ENCODE measurements at places on chromosomes 4 and X.

DNA sequence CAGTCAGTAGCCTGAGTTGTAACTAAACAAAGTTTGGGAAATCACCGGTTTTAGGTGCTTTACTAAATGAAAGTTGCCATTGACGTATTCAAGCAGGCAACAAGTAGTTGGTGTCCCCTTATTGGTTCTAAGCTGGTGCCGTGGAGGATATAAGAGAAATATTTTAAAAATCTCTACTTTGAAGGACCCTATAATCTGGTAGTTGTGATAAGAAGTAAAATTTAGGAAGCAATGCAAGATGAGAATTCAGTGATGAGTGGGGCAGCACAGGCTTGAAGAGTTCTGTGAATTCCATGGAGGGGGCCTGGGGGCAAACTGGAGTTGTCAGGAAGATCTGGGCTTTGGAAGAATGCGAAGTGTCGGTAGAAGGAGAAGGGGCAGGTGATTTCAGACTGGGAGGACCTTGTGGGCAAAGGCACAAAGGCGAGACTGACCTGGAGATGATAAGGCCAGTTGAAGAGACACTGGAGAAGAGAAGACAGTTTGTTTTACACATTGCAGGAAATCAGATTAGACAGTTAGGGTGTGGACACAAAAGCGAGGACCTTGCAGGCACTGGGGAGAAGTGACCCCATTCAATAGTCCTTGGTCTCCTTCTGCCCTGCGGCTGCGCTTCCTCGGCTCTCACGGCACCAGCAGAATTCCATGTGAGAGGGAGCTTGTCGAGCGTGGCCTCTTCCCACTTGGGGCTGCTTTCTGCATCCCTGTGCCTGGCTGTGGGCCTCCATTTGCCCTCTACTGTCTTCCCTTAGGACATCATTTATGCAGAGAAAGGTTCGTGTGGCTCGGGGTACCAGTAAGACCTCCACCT is 1.3 kb downstream of the RHOH start:
- no peak for DNase-seq

DNA sequence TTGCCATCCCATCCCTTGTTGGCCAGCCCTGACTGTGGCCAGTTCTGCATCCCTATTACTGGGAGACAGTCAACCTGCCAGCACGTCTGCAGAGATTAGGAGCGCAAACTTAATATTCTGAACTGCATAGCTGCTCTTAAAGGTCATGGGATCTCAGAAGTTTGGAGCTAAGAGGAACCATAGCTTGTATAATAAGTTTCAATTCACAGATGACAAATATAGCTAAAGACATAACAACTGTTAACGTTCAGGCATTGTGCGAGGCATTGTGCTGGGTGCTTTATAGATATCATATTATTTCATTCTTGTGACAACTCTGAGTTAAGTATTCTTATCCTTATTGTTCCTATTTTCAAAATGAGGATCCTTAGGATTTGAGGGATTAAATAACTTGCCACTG is 3.7 kb downstream of the SCARB2 start:
- DNase-seq = peak; percentile 73

- no peak for DNase-seq
Observed at GRCh38 chr4:90486346-90486745, 359.2 kb downstream of the CCSER1 start.

GRCh38 chr4:75007891-75008290 is 75.0 kb downstream of the PARM1 start:
- no peak for DNase-seq

- no peak for DNase-seq
Observed at GRCh38 chr4:156949373-156949814, 22.2 kb downstream of the PDGFC start.

GRCh38 chrX:133685822-133686221 is 270.5 kb upstream of the GPC4 start:
- DNase-seq = no peak

- DNase-seq = no peak
Observed at GRCh38 chr4:144411700-144412099, 234.3 kb upstream of the HHIP start.

DNA sequence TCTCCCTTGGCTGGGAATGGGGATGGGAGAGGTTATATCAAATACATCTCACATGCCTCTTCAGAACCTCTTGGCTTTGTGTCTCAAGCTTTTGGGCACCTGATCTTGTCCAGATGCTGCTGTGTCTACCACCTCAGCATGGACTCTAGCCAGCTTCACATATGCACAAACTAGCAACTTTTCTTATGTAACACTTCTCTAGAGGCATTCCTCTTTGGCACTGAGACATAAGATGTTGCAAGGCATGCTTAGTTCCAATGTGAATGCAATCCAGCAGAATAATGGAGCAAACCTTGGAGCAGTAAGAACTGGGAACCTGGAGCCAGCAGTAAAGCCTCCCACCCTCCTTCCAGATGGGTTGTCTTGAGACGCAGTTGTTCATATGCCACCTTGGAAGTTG is 113.4 kb upstream of the TMEM47 start:
- DNase-seq = no peak

DNA sequence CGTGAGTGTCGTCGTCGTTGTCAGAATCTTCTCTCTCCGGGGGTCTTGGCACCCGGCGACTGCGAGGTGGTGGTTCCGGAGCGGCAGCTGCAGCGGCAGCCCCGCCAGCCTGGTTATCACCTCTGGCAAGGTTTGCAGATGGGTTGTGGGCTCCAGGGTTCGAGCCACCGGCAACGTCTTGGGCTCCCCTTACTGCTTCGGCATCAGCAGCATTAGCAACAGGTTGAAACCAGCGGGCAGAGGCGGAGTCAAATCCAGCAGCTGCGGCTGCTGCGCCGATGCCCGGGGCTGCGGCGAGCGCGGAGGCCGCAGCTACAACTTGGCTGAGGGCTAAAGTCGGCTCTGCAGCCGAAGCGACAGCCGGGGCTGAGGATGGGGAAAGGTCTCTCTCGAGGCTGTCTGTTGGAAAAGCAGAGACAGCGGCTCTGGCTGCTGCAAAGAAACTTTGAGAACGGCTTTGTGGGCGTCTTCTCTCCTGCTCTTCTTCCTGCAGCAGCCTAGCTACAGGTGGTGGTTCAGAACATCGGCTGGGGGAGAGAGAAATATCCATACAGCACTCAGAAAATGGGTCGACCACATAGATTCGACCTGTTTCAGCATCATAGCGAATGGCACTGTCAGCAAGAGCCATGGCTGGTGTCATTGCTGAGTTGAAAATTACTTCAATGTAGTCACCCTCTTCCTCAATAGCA is 3.6 kb downstream of the IRS4 start:
- no peak for DNase-seq

- DNase-seq = peak; percentile 44
Observed at GRCh38 chr4:128863312-128864075, 54.0 kb downstream of the JADE1 start.

GRCh38 chr4:185734214-185734613 is 77.8 kb downstream of the SORBS2 start:
- peak; percentile 91 for DNase-seq

DNA sequence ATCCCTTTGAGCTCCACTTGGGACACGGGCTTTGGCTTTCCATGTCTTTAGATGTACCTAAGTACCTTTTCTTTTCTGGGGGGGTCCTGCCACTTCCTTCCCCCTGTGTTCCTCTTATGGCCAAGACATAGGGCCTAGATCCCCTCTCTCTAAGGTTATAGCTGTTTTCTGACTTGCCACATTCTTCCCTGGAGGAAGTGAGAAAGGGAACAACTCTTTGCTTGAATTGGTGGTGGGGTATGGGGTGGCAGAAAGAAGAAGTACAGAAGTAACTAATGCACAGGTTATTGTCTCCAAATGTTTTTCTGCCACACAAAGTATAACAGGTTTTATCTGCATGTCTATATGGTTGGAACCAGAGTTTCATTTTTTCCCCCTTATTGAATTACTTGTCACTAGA is 29.7 kb upstream of the DIPK2B start:
- DNase-seq = peak; percentile 36

- no peak for DNase-seq
Observed at GRCh38 chr4:107740950-107741701, 21.1 kb upstream of the PAPSS1 start.

GRCh38 chr4:144556636-144557035 is 89.3 kb upstream of the HHIP start:
- no peak for DNase-seq

DNA sequence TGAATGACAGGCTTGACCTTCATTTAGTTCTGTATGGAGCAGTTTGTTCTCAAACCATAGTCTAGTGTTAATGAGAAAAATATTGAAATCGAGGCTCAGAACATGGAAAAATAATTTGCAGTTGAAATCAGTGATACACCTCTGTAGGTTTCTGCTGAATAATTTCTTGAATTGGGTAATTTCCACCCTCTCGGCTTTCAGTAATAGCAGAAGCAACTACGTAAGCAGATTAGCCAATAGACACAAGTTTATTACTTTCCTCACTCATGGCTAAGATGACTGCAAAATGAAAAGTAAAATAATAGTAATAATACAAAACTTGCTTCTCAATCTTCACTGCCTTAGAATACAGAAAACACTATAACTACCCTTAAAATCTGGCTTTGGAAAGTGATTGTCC is 46.0 kb downstream of the USP38 start:
- peak; percentile 89 for DNase-seq

- no peak for DNase-seq
Observed at GRCh38 chrX:105744291-105744690, 78.0 kb upstream of the NRK start.

GRCh38 chrX:47499293-47499692 is 16.3 kb upstream of the ZNF41 start:
- no peak for DNase-seq

DNA sequence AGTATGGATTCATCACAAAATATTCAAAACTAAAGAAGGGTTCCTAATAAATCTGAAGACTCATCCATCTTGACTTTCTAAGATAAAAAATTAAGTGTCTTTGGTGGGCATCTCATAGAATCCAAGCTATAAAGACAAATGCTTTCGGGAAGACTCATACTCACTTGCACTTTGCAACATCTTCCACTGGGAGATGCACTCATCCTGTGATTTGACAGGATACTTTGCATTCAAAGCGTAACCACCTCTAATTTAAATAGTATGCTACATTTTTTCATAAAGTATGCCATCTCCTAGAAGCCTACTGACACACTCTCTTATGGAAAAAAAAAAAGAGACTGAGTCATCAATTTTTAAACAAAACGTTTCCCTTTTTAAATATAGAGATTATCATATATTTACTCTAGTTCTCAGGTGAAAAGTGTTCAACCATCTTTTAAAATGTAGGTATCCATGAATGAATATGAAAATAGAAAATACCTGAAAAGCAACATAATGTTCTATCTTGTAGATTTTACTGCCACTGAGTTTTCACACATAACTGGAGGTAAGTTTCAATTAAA is 119.6 kb downstream of the KLHL13 start:
- no peak for DNase-seq

DNA sequence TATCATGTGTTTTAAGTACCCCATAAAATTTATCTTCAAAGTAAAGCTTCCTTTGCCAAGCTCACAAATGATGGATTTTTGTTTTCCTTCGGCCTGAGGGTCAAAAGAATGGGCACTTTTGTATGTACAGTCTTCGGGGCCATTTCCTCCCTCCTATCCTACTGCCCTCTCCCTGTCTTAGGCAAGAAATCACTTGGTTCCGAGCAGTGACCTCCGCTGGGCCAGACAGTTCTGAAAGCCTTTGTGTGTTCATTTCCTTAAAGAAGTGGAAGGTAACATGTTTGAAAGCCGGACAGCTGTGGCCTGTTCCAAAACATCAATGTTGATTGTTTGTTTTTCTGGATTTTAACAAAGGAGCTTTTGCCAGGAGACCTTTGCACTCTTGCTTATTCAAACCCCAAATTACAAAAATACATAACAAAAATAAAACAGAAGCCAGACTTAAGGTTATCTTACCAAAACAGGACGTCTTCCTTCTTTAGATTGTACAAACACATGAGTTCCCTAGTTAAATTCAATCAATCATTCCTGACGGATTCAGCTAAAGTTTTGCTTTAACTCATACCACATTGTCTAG is 110.6 kb upstream of the LIMCH1 start:
- DNase-seq = no peak

GRCh38 chrX:107552930-107553329 is 75.4 kb upstream of the PRPS1 start:
- no peak for DNase-seq

DNA sequence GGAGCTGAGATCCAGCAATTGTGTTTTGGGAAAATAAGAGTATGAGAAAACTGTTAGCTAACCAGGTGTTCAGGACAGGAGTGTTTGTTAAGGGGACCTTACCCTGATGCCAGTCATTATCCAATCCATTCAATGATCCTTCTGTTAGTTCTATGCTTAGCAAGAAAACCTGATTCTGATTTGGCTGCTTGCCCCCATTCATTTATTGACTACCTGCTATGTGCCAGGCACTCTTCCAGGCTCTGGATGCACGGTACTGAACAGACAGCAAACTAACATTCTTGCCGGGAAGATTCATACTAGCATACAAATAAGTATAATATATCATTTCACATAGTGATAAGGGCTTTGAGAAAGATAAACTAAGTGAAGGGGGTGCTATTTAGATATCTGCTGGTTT is 1.0 kb upstream of the MECP2 start:
- DNase-seq = no peak

DNA sequence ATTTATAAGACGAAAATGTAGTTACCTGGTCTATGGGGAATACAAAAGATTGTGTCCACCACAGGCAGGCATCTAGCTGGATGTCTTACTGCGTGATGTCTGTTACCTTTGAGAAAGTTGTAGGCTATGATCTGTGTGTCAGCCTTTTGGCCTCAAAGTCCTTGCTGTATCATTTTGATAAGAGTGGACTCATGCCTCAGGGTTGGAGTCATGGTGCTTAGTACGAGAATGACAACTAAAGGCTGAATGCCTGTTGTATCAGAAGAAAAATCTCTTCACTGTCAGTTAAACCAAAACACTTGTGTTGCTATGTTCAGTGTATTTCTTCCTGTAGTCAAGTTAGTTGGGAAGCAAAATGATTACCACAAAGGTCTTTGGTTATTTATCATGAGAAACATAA is 226.2 kb downstream of the ARHGAP10 start:
- DNase-seq = no peak

DNA sequence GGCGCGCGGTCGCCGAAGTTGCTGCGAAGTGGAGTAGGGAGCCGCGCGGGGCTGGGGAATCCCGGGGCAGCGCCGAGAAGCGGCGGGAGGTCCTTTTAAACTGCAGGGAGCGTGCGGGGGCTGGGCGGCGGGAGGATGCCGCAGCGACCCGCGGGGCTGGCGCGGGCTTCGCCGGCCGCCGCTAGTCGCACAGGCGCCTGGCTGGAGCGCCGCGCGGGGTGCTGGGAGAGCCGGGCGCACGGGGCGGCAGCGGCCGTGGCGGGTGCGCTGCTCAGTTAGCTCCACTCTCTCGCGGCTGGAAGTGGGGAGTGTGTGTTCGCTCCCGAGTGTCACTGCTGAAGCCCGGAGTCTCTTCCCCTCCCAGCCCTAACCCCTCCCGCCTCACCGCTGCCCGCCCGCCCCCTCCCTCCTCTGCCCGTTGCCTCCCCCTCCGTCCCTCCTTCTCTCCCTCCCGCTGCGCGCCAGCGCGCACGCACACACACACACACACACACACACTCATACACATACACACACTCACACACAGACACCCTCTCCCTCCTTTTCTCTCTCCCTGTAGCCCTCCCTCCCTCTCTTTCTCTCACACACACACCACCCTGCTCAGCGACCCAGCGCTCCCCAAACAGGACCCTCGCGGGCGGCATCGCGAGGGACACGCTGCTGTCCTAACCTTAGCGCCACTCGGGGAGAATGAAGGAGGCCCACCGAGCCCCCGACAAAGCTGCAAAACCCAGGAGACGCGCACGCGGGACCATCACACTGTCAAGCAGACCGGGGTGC is at the start of gene NDNF:
Gene NDNF, minus strand, starts transcription at position 312 of the 780 bp plus-strand sequence. CDS start 26,698 bp downstream, outside the sequence.
- DNase-seq = no peak
